ENCODE measurements at places on chromosomes 13 and 19. TPM values are rescaled to one million over a fixed set of nuclear protein-coding genes. Genes with fewer than 3 reads are reported as not detected.
A peak's percentile ranks its signal among the peaks of the same experiment; 100 is the strongest.

GRCh38 chr13:46121597-46122163, 16.8 kb upstream of the CPB2 start:
- no peak for DNase-seq

DNA sequence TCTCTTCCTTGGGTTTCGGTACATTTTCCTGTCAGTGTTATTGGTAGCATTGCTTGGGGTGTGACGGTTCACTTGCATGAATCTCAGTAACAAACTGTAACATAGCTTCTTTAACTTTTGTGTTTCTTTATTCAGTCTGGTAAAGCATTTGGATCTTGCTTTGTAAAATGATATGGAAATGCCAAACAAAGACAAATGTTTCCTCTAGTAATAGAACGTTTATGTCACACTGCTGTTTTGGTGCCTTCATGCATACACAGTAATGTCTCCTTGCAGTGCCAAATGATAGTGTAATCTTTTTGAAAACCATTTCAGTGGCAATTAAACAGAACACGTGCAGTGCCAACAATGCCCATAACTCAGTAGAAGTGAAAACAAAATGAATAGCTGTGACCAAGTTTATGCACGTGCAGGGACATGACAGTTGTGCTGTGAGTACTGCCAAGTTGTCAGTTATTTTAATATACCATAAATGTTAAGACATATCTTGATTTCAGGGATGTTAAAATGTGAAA, 110.8 kb downstream of the RXFP2 start:
- no peak for DNase-seq

- no peak for DNase-seq
Measured at GRCh38 chr19:55683449-55684261, 8.6 kb downstream of the EPN1 start.

GRCh38 chr19:28301961-28302360, 911.0 kb downstream of the UQCRFS1 start:
- no peak for DNase-seq

GRCh38 chr19:15551293-15552004, 43.1 kb downstream of the CYP4F22 start:
- DNase-seq, result peak; percentile 58

PAN3 gene
- 62.9 TPM for total RNA-seq

- DNase-seq, result no peak
Measured at GRCh38 chr13:20465218-20465879, 60.3 kb downstream of the CRYL1 start.

DNA sequence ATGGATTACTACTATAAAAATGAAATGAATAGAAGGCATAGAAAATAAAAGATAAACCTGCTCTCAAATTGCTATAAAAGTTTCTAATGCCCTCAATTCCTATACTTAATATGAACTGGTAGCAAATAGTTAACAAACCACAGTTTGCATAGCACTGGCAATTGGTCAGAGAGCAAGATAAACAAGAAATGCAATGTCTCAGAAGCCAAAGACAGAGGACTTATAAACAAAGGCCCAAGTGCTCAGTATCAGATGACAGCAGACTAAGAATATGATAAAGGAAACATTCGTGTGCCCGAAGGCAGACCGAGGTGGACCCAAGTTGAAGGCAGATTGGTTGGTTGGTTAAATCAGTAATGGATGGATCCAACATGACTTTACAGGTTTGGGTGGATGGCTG, 50.6 kb downstream of the IPO5 start:
- DNase-seq, result no peak

DNA sequence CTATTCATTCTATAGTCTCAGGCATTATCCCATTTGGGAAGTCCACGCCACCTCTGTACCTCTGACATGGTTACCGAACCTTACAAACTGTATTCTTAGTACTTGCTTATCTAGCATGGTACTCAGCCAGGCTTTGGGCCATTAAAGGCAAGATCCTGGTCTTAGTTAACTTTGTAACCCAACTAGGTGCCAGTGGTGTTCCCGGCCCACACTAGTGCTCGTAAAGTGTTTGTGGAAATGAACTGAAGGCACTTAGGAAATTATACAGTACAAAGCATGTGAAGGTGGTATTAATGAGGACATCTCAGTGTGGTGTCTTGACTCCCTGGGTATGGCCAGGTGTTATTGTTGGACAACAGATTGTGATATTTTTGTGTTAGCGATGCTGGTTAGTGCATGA, 87.8 kb upstream of the RNF113B start:
- no peak for DNase-seq

REEP6 gene
- total RNA-seq, result 6.9 TPM

GRCh38 chr19:38063928-38064327, 156.9 kb downstream of the SIPA1L3 start:
- DNase-seq, result no peak

SIGLEC10 gene
- total RNA-seq, result 0.67 TPM

DNA sequence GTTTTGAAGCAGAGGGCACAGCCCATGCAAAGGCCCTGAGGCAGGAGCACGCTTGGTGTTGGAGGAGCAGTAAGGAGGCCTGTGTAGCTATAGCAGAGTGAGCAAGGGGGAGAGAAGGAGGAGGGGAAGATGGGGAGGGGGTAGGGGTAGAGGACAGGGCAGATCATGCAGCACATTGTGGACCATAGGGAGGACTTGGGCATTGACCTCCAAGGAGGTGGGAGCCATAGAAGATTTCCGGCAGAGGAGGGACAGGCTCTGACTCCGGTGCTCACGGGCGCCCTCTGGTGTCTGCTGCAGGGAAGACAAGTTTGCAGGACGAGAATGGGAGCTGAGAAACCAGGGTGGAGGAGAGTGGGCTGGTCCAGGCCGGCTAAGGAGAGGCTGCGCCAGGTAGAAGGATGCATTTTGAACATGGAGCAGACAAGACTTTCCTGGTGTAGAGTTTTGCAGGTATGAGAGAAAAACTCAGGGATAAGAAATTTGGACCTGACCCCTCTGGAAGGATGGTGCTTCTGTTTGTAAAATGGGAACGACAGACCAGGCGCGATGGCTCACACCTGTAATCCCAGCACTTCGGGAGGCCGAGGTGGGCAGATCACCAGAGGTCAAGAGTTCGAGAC, 13.7 kb upstream of the CREB3L3 start:
- peak; percentile 85 for DNase-seq

DNA sequence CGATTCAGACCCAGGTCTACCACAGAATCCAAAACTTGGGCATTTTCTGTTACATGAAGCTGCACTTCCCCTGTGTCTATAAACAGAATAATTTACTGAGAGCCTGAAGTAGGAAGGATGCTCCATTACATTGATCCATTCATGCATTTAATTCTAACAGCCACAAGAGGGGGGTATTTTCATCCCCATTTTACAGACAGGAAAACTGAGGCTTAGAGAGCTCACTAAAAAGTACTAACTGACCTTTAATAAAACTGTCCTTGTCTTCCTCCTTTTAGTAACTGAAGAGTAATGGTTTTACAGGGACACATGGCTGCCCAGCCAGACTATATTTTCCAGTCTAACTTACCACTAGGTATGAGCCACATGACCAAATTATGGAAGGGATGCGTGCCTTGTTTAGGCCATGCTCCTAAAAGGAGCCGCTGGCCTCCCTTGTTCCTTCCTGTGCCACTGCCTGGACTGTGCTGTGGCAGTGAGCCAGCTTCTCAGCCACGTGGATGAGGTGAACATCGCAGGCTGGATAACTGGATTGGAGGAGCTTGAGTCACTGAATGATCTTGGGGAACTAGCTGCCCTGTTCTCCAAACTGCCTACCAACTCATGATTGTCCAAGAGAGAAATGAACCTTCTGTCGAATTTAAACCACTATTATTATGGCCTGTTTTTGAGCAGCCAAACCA, 108.3 kb downstream of the DOCK9 start:
- no peak for DNase-seq

DNA sequence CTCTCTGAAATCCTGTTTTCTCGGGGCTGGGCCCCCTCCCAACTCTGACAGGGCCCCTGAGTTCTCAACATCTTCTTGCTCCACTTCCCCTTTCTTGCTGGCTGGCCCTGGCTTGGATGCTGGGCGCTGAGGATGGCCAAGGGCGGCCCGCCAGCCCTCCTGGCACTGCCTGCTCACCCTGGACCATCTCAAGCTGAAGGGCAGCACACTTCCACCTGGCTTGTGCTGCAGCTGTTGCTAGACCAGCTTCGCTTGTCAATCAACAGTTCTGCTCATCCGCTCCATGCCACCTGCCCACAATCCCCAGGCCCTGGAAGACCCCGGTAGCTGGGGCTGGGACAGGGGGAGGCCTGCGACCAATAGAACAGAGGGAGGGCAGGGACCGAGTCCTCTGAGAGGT, 6.9 kb upstream of the GMIP start:
- DNase-seq, result no peak

- DNase-seq, result no peak
Measured at GRCh38 chr13:70784207-70784989, 676.1 kb upstream of the KLHL1 start.

PLK5 gene
- not detected for total RNA-seq

- no peak for DNase-seq
Measured at GRCh38 chr13:27005976-27006518, 165.6 kb downstream of the USP12 start.

MISP3 gene
- 1.1 TPM for total RNA-seq

DNA sequence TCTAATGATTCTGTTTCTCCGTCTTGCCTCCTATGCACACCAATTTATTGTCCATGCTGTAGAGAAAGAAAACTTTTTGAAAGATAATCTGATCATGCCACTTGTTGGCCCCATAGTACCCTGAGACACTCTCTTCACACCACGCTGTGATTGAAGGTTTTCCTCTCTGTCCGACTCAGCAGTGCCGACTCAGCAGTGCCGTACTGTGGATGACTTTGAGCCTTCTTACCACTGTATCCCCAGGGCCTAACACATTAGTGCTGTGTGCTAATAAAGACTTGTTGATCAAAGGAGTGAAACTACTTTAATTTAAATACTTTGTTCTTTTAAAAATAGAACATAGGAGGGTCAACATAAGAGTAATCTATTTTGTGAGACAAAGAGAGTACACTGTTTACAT, 429.6 kb downstream of the KLF12 start:
- no peak for DNase-seq

FPR2 gene
- not detected for total RNA-seq

CCDC8 gene
- total RNA-seq, result not detected

DNA sequence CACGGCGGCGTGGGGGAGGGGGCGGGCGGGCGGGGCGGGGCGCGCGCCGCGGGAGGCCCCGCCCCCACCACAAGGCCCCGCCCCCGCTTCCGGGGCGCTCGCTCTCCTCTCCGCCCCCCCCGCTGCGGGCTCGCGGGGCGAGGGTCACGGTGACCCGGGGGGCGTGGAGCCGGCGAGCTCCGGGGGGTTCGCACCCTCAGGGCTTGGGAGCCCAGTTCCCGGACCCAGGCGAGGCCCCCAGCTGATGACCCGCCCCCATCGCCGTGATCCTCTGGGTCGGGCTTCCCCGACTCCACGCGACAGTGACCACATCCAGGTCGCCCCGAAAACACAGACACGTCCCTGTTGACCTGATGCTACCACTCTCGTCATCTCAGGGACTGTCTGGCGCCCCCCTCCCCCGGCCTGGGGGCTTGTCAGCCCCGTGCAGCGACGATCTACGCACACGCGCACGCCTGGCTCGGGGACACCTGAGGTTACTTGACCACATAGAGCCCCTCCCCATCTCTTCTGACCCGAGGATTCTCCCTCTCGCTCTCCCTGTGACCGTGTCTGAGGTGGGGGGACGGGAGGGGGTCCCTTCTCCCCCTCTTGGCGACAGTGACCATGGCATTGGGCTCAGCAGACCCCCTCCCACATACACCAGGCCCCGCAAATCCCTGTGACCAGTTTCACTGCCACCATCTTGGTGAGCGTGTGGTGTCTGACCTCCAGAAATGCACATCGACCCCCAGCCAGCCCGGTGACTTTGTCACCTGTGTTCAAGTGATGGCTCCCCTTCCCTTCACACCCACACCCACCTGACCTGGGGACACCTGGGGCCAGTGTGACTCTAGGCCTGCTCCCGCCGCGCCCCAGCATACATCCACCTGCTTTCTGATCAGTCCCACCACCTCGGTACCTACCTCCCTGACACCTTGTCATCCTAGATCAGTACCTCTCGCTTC, 670 bp downstream of the MAP2K7 start:
- peak; percentile 78 for DNase-seq

KLK1 gene
- total RNA-seq, result 0.59 TPM

DNA sequence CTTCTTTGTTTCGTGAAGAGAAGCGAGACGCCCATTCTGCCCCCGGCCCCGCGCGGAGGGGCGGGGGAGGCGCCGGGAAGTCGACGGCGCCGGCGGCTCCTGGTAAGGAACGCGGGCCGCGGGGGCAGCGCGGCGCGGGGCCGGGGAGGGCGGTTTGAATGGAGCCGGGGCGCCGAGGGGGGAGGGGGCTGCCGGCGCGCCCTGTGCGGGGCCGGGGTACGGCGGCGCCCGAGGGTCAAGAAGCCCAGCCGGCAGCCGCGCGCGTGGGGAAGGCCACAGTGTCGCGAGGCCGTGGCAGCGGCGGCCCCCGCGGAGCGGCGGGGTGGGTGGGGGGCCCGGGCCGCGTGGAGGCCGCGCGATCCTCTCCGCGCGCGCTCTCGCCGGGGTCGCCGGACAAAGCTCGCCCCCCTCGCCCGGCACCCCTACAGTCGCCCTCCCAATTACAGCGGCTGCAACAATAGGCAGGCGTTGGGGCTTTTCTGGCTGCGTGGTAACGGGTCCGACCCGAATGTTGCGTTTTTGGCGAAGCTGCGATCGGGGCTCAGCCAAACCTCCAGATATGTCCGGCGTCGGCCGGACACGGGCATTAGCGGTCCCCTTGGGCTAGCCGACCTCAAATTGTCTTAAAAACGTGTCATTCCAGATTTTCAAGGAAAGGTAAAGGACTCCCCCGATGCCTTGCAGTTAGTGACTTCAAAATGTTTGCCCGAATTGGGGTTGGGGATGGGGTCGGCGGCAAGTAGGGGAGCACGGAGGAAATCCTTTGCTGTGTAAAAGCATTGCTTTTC, 437 bp downstream of the SMARCA4 start:
- DNase-seq, result no peak

DNA sequence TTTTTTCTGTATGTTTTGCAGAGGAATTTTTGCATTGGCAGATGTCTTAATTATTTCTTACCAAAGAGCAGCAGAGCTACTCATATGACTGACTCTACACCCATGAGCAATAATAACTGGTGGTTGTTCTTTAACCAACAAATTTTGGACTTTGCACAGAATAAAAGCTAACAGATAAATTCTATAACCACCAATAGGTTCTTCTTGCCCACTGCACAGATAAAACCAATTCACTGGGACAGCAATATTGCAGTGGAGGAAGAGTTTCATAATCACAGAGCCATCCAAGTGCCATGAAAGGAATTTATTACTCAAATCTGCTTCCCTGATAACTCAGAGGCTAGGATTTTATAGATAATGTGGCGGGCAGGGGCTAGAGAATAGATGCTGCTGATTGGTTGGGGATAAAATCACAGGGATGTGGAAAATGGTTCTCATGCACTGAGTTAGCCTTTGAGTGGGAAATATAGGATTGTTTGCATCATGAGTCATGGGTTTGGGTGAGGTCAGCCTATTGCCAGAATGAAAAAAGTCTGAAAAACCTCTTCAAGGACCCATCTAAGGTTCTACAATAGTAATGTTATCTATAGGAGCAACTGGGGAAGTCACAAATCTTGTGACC, 104.3 kb upstream of the PCDH17 start:
- no peak for DNase-seq

All from T-cell (primary cell).